Stimulated activated CD8-positive, alpha-beta memory T cell treated with anti-CD3 and anti-CD28 coated beads, Interleukin-4, amount 100 ng/mL, for 4 hours (primary cell): ENCODE measurements at places on chromosomes 4 and X.
A peak's percentile ranks its signal among the peaks of the same experiment; 100 is the strongest.

DNA sequence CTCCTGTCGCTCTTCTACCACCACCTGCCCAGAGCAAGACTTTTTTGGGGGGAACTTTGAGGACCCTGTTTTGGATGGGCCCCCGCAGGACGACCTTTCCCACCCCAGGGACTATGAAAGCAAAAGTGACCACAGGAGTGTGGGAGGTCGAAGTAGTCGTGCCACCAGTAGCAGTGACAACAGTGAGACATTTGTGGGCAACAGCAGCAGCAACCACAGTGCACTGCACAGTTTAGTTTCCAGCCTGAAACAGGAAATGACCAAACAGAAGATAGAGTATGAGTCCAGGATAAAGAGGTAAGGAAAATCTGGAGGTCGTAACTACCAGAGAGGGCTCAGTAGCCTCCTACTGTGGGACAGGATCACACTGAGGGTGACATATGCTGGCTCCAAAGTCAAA, 364.5 kb downstream of the MAPK10 start:
- no peak for DNase-seq

DNA sequence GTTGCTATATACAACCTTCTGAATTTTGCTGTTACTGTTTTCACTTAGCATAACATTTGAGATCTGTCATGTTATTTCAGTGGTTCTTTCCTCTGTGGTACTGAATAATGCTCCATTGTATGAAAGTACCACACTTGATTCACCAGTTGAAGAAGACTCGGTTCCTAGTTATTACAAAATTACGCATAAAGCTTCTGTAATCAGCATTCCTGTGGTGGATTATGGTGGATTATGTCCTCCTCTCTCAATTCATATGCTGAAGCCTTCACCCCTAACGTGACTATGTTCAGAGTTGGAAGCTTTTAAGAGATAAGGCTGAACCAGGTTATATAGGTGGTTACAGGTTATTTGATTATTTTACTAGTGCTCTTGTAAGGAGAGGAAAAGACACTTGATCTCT, 2143.5 kb upstream of the AGA start:
- no peak for DNase-seq

DNA sequence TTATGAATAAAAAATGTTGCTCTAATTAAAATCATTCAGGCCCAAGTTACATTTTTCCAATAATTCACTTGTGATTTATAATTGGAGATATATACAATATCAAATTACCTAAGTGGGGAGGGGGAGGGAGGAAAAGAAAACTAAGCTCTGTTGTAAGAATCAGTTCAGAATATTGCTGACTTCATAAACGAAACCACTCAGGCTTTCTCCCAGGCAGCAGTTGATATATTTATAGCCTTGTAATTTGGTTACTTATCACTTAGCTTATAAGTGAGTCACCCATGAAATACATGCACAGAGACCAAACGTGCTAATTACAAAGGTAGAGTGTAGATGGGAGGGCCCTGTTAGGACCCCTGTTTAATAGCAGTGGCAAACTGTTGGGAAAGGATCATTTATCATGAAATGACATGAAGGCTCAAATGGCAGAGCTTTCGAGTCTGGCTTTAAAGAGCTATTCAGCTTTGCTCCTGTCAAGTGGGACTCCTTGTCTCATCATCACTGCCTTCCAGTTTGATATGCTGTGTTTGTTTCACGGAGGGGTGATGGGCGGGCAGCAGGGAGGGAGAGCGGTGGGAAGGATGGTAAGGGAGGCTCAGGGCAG, 105.6 kb upstream of the PGRMC2 start:
- no peak for DNase-seq

DNA sequence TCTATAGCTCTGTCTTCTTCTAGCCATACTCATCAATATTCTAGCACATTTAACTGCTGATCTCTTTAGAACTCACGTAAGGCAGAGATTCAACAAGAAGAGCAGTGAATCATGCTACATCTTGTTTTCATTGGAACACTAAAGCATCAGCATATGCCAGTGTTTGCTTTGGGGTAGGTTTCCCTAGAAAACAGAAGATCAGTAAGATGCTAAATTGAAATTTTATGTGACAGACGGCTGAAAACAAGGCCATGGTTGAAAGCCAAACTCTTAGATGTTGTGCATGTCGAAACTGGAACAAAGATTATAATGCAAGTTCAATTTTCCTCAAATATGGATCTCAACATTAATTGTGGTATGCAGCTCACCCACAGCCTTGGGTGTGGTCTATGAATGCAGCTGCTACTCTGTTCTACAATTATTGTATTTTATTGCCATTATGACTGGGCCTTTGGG, 107.6 kb downstream of the PDLIM5 start:
- DNase-seq: no peak

- DNase-seq: no peak
Measured at GRCh38 chrX:10112510-10112909, 44.3 kb upstream of the CLCN4 start.

DNA sequence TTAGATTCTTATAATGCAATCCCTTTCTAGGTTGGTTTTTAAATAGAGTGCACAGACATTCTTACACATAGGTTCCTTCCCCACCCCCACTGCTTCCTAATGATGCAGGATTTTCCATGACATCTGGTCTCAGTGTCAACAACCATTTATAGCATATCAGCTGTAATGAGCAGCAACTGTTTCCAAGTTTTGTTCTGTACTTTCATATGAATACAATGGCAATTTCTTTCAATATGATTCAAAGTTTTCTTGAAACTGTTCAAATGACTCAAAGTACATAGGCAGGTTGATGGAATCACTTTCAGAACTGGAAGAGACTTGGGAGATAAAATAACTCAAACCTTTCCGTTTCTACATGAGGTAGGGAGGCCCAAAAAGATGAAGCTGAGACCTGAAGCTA, 220.7 kb downstream of the CAMK2D start:
- no peak for DNase-seq

GRCh38 chrX:129750971-129751370, 12.2 kb downstream of the XPNPEP2 start:
- no peak for DNase-seq

DNA sequence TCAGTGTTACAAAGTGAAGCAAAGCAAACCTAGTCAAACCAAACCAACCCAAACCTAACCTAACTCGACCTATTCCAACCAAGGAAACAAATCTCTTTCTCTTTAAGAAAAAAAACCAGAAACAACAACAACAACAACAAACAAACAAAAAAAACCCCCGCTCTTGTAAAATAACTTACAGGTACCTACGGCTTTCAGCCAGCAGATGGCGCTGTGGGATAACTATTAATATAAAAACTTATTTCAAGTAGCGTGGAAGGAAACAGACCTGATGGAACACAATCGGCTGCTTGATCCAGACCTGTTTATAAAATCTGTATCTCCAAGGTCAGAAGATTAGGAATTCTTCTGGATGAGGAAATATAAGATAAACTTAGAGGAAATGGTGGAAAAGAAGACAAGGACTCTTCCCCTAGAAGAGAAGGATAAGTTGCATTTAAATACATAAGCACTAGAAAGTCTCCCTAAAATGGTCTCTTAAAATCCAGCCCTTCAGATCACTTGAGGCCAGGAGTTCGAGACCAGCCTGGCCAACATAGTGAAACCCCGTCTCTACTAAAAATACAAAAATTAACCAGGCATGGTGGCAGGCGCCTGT, 34.4 kb upstream of the CDKL5 start:
- peak; percentile 27 for DNase-seq

- no peak for DNase-seq
Measured at GRCh38 chr4:65392488-65392887, 277.8 kb downstream of the EPHA5 start.

- no peak for DNase-seq
Measured at GRCh38 chr4:83328521-83329187, 6.0 kb downstream of the HPSE start.

DNA sequence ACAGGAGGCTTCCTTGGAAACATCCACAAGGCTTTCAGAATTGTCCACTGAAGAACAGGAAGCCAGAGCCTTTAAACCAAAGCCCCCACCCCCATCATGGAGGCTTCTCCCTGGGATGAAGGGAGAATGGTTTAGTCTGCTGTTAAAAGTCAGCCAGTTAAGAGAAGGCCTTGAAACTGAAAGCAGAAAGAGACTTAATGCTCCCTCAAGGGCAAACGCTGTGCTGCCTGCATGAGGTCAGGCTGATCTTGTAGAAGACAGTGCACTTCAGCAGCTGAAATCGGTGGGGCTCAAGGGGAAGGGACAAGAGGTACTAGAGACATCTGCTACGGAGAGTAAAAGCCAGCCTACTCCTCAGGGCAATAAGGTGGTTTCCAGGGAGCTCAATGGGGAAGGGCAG, 69.0 kb downstream of the HPRT1 start:
- no peak for DNase-seq

DNA sequence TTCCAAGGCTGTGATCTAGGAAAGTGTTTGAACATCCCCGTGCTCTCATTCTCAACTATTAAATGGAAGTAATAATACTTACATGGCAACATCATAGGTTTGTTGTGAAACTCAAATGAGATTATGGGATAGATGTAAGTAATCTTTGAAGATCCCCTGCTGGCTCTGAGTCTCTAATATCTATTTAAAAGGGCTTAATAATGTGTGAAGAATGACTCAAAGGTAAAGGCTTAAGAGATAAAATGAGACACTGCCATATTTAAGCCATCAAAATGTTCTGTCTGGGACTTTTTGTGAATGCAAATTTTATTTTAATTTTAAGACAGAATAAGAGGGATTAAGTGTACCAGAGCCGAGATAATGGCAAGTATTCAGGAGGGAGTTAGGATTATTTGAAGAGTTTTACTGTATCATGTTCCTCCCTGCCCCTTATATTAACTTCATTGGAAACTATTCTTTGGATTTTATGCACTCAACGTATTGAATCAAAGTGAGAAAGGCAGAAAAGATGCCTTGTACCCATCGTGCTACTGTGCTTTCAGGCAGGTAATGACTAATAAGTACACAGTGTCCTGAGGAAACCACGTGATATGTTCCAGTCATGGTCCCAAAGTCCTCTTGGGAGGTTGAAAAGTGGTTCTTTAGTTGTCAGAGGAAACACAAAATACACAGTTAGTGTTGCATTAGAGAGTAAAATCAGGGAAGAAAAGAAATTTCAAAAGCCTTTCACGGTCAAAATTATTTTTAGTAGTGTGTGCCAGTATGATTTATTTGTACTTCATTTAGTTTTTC, 192.4 kb downstream of the RBM46 start:
- DNase-seq: no peak

DNA sequence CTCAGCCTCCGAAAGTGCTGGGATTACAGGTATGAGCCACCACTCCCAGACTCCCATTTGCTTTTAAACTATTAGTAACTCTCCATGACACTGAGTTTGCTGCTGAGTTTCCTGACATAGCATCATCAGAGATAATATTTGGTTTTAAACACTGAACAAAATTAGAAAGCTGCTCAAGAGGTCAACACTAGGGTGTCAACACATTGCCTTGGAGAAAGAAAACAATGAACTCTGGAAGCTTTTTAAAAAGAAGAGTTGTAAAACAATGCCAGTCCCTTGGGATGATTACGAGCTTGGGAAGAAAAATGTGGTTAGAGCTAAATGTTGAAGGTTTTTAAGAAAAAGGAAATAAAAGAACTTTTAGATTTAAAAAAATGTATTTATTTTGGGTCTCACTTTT, 264.8 kb downstream of the CAMK2D start:
- no peak for DNase-seq

DNA sequence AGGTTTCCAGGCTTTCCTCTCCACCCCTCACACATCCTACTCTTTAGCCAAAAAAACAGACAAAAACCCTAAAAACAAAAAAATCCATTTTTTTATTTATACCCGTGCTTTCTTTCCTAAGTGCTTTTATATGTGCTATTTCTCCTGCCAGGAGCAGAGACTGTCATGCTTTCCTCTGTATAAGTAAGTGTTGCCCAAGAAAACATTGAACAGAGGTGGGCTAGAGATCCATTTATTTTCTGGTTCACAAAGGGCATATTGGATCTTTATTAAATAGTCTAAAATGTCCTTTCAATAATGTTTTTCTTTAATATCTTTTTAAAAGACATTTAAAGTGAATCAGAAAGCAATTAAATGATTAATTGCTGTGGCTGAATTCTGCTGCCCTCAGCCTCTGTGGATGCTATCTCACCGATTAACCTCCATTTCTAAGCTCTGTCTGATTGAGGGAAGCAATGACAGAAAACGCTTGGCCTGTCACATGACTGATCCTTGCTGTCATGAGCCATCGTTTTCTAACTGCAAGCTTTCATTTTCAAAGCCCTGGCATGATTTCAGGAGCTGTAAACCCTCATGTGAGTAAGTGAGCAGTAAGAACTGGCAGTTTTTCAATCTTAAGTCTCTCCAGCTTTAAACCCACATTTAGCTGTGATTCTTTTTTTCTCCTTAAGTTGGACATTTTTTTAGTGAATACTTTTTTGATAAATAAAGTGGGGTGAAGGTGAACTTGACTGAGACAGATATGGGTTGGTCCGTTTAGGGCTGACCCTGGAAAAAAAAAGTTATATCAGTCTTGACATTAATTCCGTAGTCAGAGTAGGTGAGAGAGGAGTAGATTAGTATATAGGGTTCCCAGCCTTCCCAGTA, 180.7 kb upstream of the PGRMC2 start:
- no peak for DNase-seq

DNA sequence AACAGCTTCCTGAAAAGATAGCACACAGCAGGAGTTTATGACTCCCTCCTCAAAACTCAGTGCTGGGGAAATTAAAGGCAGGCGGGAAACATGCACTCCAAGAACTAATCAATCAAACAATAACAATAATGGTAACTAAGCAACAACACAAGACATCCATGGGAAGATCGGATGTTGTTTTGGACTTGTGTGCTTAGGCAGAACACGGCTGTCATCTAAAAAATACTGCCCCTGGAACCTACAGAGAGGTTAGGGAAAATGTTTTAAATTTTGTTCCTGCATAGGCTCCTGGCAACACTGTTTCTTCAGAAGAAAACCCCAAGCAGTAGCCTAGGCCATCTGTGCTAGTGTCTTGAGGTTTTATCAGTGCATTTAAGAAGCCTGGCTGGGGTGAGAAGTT, 1378.2 kb downstream of the STIM2 start:
- no peak for DNase-seq

GRCh38 chr4:3834663-3835521, 68.7 kb downstream of the ADRA2C start:
- no peak for DNase-seq

- DNase-seq: no peak
Measured at GRCh38 chr4:102598762-102599374, 97.7 kb downstream of the NFKB1 start.

- no peak for DNase-seq
Measured at GRCh38 chr4:123558865-123559264, 162.3 kb downstream of the SPRY1 start.

GRCh38 chr4:35934320-35934981, 309.9 kb downstream of the ARAP2 start:
- no peak for DNase-seq
